ENCODE measurements at places on chromosomes 2 and 18. TPM values are rescaled to one million over a fixed set of nuclear protein-coding genes. Genes with fewer than 3 reads are reported as not detected.
A peak's percentile ranks its signal among the peaks of the same experiment; 100 is the strongest.

DNA sequence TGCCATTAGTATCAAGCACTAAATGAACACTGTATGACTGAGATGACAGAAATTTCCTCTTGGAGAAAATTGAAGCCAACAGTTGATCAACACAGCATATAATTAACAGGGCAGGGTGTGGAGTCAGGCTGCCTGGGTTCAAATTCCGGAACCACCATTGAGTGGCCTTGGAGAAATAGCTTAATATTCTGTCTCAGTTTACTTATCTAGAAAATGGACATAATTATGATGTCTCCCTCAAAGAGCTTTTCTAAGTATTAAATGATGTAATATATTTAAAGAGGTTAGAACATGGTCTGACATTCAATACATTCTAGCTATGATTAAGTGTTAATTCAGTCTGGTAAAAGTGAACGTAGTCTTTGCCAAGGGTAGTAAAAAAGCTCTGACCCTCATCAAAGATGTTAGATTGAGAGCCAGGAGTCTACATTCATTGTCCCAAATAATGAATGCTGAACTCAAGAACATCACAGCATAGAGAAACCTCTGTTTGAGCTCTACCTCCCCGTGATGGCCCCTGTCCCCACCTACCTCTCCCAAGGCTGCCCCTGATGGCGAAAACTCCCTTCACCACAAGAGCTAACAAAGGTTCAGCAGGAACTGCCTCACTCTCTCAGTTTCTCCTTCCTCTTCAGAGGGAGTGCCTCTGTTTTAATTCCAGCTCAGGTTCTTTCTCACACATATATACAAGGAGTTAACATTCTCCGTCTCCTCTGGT, 2.7 kb upstream of the VWA3B start:
- DNase-seq, result no peak

DNA sequence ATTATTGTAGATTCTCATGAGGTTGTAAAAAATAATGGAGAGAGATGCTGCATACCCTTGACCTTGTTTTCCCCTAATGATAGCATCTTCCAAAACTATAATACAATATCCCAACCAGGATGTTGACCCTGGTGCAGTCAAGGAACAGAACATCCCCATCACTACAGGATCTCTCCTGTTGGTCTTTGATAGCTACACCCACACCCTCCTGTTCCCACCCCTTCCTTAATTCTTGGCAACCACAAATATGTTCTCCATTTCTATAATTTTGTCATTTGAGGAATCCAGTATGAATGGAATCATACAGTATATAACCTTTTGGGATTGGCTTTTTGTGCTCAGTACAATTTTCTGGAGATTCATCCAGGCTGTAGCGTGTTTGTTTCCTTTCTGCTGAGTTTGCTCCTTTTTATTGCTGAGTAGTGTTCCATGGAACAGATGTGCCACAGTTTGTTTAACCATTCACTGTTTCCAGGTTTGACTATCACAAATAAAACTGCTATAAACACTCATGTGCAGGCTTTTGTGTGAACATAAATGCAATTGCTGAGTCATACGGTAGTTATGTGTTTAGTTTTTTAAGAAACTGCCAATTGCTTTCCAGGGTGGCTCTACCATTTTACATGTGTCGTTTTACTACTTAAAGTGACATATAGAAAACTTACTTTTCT, 22.2 kb downstream of the MCFD2 start:
- DNase-seq, result peak; percentile 41

DNA sequence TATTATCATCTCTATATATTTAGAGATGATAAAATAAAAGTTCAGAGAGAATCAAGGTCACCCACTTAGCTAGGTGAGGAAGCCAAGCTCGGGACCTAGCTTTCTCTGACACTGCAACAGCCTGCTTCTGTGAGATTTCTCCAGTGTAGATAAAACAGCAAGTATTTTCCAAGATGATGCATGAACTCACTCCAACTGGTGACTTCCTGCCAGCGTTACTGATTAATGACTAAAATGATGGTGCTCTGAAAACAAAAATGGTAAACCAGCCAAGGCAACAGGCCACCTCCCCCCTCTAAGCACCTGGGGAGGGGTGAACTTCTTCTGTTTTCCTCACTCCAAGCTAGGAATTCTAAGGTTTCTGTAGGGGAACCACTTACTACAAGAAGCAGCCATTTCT, 510.2 kb upstream of the ID2 start:
- no peak for DNase-seq

GRCh38 chr2:197268786-197269584, 41.6 kb downstream of the ANKRD44 start:
- peak; percentile 69 for DNase-seq

DNA sequence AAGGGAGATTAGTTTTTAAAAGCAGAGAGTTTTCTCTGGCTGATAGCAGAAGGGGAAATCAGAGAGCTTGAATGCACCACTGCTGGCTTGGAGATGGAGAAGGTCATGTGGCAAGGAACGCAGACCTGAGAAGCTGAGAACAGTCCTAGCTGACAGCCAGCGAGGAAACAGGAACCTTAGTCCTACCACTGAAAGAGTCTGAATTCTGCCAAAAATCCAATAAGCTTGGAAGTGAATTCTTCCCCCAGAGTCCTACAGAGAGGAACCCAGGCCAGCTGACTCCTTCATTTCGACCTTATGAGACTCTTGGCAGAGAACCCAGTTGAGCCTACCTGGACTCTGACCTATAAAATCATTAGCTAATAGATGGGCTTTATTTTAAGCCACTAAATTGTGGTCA, 371.9 kb upstream of the TNP1 start:
- DNase-seq, result no peak

DNA sequence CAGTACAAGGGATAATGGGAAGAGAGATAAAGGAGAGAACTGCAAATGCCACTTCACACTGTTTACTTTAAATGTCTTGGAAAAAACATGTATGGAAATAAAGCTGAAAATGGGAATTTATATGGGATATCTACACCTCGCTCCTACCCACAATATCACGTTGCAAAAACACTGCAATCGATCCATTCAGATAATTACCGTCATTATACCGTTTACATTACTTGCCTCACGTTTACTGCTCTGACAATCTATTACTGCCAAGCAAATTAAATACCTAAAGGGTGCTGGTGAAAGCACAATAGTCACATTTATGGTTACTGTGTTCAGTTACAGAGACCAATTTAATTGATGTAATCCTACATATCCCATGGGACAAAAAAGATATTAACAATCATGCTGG, 214.7 kb upstream of the LYPD1 start:
- DNase-seq, result no peak

- DNase-seq, result no peak
Observed at GRCh38 chr2:69634196-69634821, 9.2 kb downstream of the AAK1 start.

DNA sequence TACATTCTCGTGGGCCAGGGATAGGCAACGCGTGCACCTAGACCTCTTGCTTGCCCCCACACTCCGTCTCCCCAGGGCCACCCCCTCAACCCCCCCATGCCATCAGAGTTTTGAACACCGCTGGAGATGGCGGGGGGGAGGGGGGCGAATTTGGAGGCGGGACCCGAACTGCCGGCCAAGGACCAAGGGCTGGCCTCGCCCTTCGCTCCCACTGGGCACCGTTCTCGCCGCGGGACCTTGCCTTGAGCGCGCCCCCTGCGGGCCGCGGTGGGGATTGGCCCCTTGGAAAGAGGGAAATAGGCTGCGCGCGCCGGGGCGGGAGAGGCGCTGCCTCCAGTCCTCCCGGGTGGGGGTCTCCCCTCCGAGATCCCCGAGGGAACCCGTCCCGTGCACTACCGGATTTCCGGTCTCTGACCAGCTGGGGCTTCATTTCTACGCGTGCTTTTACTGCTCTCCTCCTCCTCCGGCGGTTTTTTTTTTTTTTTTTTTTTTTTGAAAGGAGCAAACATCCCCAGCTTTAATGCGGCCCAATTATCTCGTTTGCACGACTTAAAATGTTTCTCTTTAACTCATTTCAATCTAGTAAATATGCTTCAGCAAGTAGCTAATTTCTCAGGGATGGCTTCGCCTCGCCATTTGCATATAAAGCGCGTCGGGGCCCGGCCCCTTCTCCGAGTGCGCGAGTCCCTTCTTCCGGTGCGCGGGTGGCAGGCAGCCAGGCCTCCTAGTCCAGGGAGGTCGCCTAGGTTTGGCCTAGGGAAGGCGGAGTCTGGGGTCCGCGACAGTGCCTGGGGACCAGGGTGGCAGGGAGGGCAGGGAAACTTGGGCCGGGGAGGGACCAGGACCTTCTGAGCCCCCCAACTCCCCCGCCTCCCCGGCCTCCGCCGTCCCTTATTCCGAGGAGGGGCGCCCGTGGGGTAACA, 10.0 kb upstream of the GBX2 start:
- DNase-seq, result peak; percentile 51

- DNase-seq, result no peak
Observed at GRCh38 chr2:72710418-72711152, 115.2 kb downstream of the EXOC6B start.

- DNase-seq, result no peak
Observed at GRCh38 chr2:3762771-3763447, 59.5 kb downstream of the DCDC2C start.

- no peak for DNase-seq
Observed at GRCh38 chr2:128686497-128686859, 367.8 kb upstream of the HS6ST1 start.

LIPG gene
- total RNA-seq, result 0.19 TPM

CNDP1 gene
- not detected for total RNA-seq

FZD7 gene
- 13.5 TPM for total RNA-seq

Data from LHCN-M2 (cell line).